Stimulated activated CD8-positive, alpha-beta memory T cell treated with anti-CD3 and anti-CD28 coated beads, Interleukin-7, amount 100 ng/mL, for 4 hours (primary cell): ENCODE measurements at places on chromosomes 1 and 21.

- peak; percentile 55 for DNase-seq
Observed at GRCh38 chr1:36150296-36151133, 1.2 kb upstream of the TRAPPC3 start.

GRCh38 chr21:29360799-29361765, 62.4 kb downstream of the BACH1 start:
- no peak for DNase-seq

DNA sequence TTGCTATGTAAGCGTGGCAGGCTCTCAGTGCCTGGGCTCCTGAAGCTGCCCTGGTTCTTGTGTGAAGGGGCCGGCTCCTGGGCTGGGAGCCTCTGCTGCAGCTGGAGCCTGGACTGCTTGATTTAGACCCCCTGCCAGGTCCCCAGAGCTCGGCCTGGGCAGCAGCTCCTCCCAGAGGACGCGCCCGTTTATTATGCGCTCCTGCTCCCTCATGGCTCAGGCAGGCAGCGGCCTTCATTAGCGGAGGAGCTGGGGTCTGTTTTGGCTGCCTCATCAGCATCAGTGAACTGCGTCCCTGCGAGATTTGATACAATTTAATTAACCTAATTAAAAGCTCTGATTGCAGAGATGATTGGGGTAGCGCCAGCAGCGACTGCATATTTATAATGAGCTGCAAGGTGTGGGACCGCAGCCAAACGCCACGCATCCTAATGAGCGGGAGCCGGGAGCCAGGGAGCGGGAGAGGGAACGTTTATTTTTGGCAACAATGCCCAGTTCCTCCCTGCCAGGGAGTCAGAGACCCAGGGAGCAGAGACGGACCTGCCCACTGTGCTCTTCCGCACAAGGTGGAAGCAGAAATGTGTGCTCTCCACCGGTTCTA, 16.6 kb downstream of the UTP11 start:
- no peak for DNase-seq

- DNase-seq, result no peak
Observed at GRCh38 chr21:40507978-40508377, 339.0 kb downstream of the DSCAM start.

- no peak for DNase-seq
Observed at GRCh38 chr1:103230061-103230460, 121.7 kb upstream of the COL11A1 start.

DNA sequence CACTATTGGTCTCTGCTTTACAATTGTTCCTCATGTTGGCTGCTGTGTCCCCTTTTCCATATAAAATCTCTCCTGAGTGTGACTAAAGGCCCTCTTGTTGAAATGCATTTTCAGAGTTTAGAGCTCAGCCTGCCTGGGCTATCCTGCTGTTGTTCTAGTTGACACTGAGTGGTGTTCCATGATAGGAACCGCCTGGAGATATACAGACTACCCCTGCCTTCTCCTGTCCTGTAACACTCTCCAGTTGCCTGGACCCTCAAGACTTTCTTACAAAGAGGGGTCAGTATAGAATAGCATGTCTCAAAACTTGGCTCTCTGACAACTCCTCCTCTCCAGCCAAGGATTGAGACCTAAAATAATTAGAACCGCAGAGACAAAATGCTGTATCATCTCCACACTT, 152.0 kb upstream of the POU3F1 start:
- no peak for DNase-seq

- no peak for DNase-seq
Observed at GRCh38 chr1:54325703-54326461, 80.3 kb downstream of the SSBP3 start.

GRCh38 chr1:111334169-111334568, 43.5 kb downstream of the CHIA start:
- no peak for DNase-seq

- DNase-seq, result no peak
Observed at GRCh38 chr1:92990828-92991227, 29.6 kb upstream of the DIPK1A start.

DNA sequence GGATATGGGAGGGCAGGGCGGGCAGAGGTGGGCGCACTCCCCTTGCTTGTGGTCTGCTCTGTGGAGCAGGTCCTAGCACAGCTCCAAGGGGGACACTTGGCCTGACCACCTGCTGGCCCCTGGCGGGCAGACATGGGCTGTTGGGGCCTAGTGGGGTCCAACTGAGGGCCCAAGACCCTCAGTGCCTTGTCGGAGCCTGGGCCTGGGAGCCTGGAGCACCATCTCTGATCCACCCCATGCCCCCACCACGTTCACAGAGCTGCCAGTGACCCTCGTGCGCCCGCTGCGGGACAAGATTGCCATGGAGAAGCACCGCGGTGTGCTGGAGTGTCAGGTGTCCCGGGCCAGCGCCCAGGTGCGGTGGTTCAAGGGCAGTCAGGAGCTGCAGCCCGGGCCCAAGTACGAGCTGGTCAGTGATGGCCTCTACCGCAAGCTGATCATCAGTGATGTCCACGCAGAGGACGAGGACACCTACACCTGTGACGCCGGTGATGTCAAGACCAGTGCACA, 70.6 kb downstream of the OBSCN start:
- DNase-seq, result no peak

- no peak for DNase-seq
Observed at GRCh38 chr1:215845234-215845891, 278.3 kb downstream of the KCTD3 start.
